AG04450 (cell line): ENCODE measurements at places on chromosomes 5 and 9.

DNA sequence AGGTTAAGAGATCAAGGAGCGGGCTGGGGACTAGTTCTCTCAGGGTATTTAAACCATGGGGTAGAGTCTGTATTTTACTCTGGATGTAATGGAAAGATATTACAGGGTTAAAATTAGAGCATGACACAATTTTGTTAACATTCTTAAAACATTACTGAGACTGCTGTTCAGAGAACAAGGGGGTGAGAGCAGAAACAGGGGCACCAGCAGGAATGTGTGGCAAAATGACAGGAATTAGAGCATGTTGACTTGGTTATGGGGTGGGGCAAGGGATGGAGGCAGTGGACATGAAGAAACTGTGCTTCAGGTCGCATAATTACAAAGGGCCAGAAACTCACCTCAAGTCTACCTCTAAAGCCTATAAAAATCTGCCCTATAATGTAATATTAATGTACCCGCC is 75.0 kb downstream of the TMEM232 start:
- no peak for DNase-seq

GRCh38 chr5:145056800-145057199 is 778.3 kb downstream of the PRELID2 start:
- DNase-seq, result no peak

- DNase-seq, result no peak
These were observed 73.0 kb upstream of the OLFM1 start for GRCh38 chr9:135014311-135015010.

- no peak for DNase-seq
These were observed 276.2 kb upstream of the POU5F2 start for GRCh38 chr5:94017579-94017978.

DNA sequence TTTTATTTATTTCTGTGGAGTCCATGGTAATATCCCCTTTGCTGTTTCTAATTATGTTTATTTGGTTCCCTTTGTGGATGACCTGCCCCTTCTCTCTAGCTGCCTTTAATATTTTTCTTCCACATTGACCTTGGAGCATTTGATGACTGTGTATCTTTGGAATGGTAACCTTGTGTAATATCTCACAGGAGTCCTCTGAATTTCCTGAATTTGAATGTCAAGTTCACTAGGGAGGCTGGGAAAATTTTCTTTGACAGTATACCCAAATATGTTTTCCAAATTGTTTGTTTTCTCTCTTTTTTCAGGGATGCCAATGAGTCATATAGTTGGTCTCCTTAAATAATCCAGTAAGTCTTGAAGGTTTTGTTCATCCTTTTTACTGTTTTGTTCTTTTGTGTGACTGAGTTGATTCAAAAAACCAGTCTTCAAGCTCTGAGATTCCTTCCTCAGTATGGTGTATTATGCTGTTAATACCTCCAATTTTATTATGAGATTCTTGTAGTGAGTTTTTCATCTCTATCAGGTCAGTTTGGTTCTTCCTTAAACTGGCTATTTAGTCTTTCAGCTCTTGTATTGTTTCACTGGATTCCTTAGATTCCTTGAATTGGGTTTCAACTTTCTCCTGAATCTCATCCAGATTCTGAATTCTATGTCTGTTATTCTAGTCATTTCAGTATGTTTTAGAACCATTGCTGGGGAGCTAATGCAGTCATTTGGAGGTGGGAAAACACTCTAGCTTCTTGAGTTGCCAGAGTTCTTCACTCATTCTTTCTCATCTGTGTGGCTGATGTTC is 349.0 kb upstream of the TARS1 start:
- no peak for DNase-seq

GRCh38 chr5:174046558-174046957 is 1.1 kb downstream of the NSG2 start:
- no peak for DNase-seq

- DNase-seq, result peak; percentile 29
These were observed 13.2 kb downstream of the ATOX1 start for GRCh38 chr5:151745071-151745705.

DNA sequence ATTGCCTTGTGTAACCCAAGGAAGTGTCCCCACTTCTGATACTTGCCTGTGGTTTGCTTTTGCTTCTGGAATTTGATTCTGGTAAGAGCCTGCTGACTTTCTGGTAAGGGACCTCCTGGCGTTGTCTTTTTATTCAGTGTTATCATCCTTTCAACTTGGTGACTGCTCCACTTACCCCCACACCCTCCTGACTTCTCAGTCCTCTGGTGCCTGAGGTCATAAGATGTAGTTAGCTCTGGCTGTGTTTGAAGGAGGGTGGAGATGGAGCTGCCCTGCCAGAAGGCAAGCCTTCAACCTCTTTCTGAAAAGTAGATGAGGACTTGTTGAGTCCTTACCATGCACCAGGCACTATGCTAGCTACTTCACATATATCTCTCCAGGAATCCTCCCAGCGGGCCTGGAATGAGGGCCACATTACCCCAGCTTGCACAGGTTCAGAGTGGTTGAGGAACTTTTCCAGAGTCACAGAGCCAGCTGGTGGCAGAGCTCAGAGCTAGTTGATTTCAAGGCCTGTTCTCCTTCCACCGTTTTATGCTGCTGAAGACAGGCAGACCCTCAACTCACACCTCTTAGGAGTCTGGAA is 45.2 kb upstream of the PITX1 start:
- DNase-seq, result no peak

GRCh38 chr5:77632526-77633206 is 5.8 kb downstream of the OTP start:
- no peak for DNase-seq

- DNase-seq, result peak; percentile 59
These were observed 147.0 kb upstream of the RASA1 start for GRCh38 chr5:87120518-87121303.

DNA sequence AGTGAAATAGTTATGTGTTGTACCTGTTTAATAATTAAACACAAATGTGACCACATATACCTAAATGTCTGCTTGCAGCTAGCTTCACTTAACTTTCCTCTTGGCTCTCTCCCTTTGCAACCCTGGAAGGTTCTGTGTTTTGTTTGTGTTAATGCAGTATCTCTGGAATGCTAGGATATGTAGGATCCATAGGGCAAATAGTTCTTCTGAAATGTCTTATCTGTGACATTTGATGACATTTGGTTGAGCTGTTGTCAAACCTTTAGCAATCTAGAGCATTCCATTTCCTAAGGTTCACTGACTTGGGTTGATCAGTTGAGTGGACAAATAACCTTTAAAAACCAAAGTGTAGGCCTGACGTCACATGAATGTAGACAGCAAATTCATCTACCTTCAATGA is 21.8 kb downstream of the CTNNA1 start:
- DNase-seq, result no peak

DNA sequence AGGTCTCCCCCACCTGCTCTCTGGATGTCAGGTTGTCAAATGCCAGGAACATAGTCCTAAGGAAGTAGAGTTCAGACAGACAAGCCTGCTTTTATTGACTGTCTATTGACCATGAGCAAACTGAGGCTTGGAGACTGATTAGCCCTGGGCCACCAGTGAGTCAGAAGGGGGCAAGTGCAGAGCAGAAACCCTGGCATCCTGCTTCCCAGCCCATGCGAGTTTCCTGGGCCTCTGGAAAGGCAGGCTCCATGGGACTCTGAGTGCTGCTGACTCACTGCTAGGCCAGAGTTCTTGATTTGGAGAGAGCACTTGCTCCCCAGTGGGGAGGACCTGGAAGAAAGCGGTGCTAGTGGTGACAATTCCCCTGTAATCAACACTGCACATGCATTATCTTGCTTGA is 2.8 kb upstream of the HBEGF start:
- DNase-seq, result no peak

DNA sequence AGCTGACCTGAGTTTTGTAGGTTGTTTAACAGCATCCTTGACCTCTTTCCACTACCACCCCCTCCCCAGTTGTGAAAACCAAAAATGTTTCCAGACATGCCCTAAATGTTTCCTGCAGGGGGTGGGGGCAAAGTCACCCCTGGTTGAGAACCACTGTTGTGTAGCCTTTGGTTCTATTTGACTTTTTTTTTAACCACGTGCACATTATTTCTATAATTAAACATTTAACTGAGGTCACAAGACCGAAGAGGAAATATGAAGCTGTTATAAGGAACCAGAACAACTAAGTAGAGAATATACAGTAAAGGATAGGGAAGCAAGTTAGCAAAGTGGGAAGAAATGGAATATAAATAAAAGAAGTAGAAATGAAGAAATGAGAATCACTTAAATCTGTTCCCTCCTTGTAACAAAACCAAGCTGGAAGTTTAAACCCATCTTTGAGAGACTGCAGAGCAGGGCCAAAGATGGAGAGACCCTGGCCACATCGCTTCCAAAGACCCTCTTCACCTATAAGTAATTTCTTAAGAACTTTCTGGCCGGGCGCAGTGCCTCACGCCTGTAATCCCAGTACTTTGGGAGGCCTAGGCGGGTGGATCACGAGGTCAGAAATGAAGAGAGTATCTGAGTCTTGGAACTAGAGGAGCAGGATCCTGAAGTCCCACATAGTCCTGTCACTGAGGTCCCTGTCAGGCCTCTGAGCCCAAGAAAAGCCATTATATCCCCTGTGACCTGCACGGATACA is 14.4 kb downstream of the SIT1 start:
- no peak for DNase-seq

GRCh38 chr5:170861917-170862766 is at the start of gene RANBP17:
TSS of gene RANBP17 (plus strand) at chr5:170862018.
- no peak for DNase-seq

DNA sequence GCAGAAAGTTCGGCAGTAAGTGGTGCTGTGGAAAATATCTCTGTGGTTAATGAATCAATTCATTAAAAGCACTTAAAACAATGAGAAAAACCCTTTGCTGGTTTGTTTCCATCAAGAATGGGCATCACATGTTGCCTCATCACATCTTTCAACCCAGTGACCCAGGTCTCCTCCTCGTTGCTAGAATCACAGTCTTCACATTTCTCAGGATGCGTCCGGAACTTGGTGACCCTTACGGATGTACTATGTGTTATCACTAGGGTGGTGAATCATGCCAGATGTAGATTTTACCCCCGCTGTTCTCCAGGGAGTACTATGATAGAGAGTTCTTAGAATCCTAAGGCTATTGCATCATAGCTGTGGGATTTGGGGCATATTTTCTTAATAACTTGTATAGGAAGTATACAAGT is 217.9 kb upstream of the KLF4 start:
- peak; percentile 52 for DNase-seq

GRCh38 chr5:110702704-110703103 is 23.8 kb downstream of the TMEM232 start:
- no peak for DNase-seq

DNA sequence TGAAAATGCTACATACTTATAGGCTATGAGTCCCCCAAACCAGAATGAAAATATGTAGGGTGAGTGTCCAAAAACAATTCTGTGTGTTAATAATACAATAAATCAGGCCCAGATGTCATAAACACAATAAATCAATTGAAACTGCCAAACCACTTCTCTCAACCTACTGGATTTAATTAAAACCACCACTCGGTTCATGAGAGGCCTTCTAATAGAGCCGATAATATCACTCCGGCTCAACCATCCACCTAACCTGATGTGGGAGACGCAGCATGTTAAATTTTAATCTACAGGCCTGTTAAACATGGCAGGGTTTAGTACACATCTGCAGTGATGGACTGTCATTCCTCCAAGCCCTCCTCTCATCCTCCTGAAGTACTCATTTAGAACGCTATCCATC is 734.5 kb upstream of the ZNF608 start:
- DNase-seq, result no peak

- no peak for DNase-seq
These were observed 307.9 kb downstream of the FBXL7 start for GRCh38 chr5:15807871-15808270.

DNA sequence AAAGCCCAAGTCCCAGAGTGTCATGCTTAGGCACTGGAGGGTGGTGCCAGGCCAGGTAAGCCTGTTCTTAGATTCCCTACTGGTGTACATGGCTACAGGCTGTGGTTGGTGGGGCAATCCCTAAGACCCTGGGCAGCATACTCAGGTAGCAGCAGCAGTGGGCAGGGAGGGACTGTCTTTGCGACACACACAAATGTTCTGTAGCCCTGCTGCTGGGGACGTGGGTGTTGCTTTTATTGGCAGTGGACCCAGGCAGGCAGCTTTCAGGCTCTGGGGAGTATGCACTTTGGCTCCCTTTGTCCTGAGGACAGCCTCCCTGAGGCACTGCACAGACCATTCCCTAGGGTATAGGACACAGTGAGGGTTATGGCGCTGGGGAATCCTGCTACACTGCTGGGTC is 137.1 kb upstream of the ADAMTS19 start:
- DNase-seq, result no peak

GRCh38 chr9:104586496-104587180 is 12.6 kb downstream of the OR13C5 start:
- no peak for DNase-seq
